ENCODE measurements at places on chromosomes 12 and 14. TPM values are rescaled to one million over a fixed set of nuclear protein-coding genes. Genes with fewer than 3 reads are reported as not detected.

PLEKHD1 gene
- total RNA-seq: not detected

FAM222A gene
- 2.1 TPM for total RNA-seq

DIO3 gene
- total RNA-seq: not detected

KLRC3 gene
- not detected for total RNA-seq

CLEC4A gene
- not detected for total RNA-seq

CAMKK2 gene
- total RNA-seq: 25.7 TPM

RFC5 gene
- total RNA-seq: 11.8 TPM

SLC5A8 gene
- total RNA-seq: not detected

CIROP gene
- total RNA-seq: not detected

AKT1 gene
- total RNA-seq: 92.0 TPM

KCNJ8 gene
- total RNA-seq: 2.3 TPM

ADAM21 gene
- total RNA-seq: under 0.01 TPM
